ENCODE measurements at places on chromosomes 12 and 14.

GRCh38 chr12:25694072-25694471 lies 141.0 kb upstream of the LMNTD1 start:
- no peak for DNase-seq

DNA sequence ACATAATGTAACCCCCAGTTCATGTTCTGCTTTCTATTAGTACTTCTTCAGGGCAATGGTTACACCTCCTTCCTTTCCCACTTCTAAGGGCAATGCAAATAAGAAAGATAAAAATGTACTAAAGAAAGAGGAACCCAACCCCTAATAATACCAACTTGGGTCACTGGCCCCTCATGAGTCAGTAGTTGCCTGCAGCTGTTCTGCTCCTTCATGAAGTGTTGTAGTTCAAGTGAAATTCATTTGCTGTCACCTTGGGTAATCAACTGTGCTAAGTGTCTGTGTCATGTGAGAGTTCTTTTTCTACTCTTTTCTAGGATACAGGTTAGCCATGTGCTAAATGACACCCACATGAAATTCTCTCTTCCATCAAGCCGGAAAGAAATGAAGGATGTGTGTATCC lies 91.8 kb downstream of the PLXNC1 start:
- no peak for DNase-seq

DNA sequence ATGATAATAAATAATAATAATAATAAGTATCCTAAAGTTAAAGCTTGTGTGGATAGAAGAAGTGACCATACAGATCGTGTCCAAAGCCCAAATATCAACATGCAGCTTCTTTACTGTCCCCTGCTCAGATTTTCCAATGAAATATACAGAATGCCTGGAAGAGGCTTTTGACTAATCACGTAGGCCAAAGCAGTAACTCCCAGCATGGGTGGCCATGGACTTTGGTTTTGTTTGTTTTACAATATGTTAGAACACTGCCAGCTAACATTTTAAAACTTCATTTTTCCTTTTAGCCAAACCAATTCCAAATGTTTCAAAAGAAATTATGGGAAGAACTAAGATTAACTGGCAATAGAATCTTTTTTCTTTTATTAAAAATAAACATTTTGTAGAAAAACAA lies 400.0 kb upstream of the FLRT2 start:
- no peak for DNase-seq

DNA sequence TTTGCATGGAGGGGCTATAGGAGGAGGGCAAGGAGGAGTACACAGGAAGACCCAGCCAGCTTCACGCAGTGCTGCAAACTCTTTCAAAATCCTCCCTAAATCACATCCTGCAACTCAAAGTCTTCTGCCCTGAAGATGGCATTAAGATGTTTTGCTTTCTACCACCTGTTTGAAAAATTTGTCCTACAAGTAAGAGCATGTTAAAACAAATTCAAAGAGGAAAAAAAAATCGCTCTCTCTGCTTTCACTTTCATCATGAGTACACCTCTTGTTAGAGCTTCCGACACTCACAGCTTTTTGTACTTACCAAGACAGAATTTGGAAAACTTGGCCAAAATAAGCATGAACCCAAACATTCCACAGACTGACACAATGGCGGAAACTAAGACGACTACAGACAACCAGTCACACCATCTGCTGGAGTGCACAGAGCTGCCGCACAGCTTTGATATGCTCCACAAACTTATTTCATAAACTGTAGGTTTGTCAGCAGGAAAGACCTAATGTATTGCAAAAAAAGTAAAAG lies 21.3 kb downstream of the GCH1 start:
- no peak for DNase-seq

DNA sequence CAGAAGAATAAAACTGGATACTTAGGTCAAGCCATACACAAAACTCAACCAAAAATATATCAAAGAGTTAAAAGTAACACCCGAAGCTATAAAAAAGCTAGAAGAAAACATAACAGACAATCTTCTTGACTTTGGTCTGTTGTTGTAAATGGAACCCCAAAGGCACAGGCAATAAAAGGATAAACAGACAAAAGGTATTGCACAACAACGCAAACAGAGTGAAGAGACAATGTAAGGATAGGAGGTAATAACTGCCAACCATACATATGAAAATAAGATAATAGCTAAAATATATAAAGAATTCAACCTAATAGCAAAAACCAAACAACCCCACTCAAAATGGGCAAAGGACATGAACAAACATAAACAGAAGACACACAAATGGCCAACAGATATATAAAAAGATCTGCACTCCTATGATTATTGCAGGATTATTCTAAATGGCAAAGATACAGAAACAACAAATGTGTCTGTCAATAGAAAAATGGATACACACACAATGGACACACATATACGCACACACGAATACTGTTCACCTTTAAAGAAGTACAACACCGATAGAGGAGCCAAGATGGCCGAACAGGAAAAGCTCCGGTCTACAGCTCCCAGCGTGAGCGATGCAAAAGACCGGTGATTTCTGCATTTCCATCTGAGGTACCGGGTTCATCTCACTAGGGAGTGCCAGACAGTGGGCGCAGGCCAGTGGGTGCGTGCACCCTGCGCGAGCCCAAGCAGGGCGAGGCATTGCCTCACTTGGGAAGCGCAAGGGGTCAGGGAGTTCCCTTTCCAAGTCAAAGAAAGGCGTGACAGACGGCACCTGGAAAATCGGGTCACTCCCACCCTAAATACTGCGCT lies 1137.1 kb downstream of the FSCB start:
- DNase-seq, result no peak

GRCh38 chr12:50287271-50287670 lies 4.0 kb upstream of the LIMA1 start:
- DNase-seq, result no peak

GRCh38 chr14:75993567-75994041 lies 8.0 kb downstream of the IFT43 start:
- DNase-seq, result no peak

DNA sequence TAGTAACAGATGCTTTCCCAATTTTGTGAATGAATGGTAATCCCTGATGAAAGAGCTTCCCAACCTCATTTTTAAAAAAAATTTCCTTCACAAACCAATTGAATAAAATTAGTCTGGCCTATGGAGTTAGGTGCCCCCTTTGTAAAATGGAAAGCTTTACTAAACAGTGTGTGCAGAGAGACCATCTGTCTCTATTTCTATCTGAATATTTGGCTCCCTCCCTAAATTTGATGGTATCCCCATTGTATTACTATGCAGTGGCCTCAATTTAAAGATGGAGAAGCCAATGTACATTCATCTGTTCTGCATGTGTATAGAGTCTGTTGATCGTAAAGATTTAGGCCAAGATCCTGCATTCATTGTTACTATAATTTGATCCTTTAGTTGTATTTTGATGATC lies 397.7 kb upstream of the RGS6 start:
- DNase-seq, result no peak

DNA sequence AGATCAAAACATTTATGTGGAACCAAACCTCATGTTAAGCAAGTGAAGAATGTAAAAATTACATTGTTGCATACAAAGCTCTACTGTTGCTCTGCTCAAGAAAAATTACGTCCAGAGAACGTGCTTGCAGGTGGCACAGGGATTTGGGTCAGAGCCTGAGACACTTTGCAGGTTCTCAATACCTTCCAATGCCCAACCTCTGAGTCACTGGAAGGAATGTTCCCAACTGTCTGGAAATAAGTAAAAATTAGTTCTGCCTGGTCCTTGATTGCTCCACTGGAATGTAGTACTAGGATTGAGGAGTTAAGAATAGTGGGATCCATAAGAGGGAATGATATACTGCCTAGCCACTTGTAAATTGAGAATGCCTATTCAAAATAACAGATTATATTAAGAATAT lies 2.8 kb upstream of the IFNG start:
- DNase-seq, result no peak

GRCh38 chr12:40963751-40964150 lies 224.4 kb upstream of the PDZRN4 start:
- no peak for DNase-seq

- no peak for DNase-seq
Measured at GRCh38 chr14:38880643-38881524, 222.2 kb downstream of the SEC23A start.

GRCh38 chr12:100399095-100399494 lies 42.2 kb downstream of the SLC17A8 start:
- no peak for DNase-seq
